ENCODE measurements at places on chromosomes 1 and 21. TPM values are rescaled to one million over a fixed set of nuclear protein-coding genes. Genes with fewer than 3 reads are reported as not detected.

C1orf185 gene
- not detected for total RNA-seq

ACKR1 gene
- not detected for total RNA-seq

RPS6KA1 gene
- 4.2 TPM for total RNA-seq

RGSL1 gene
- not detected for total RNA-seq

CCDC181 gene
- total RNA-seq: 0.28 TPM

KRTAP21-2 gene
- total RNA-seq: not detected

DNA sequence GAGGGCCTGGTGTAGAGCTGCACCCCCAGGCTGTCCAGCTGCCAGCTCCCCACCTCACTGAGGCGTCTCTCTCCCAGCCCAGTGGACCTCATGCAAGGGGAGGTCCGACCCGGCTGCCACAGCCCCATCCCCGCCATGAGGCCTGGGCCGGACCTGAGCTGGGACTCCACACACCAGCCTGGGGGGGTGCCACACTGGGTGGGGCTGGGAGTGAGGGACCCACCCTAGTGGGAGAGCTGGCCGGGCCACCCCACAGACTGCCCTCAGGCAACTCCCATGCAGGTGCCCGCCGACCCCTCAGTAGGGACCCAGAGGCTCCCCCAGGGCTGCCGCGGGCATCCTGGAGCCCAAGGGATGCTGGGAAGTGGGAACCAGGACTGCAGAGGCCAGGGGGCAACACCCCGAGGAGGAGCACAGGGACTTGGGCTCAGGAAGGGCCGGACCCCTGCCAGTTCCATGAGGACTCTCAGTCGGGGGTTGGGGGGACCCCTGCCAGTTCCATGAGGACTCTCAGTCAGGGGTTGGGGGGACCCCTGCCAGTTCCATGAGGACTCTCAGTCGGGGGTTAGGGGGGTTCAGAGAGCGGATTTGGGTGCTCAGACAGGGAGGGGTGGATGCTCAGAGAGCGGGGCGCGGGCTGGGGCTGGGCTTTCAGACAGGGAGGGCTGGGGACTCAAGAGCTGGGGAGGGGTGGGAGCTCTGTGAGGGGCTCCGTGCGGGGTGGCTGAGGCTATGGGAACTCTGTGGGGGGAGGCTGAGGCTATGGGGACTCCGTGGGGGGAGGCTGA is 1.2 kb upstream of the RNF223 start:
- no peak for DNase-seq

- peak; percentile 28 for DNase-seq
These were observed 10.8 kb upstream of the ANGPTL7 start for GRCh38 chr1:11178021-11179015.

- DNase-seq: no peak
These were observed 1.1 kb upstream of the LBR start for GRCh38 chr1:225428881-225429455.

DNA sequence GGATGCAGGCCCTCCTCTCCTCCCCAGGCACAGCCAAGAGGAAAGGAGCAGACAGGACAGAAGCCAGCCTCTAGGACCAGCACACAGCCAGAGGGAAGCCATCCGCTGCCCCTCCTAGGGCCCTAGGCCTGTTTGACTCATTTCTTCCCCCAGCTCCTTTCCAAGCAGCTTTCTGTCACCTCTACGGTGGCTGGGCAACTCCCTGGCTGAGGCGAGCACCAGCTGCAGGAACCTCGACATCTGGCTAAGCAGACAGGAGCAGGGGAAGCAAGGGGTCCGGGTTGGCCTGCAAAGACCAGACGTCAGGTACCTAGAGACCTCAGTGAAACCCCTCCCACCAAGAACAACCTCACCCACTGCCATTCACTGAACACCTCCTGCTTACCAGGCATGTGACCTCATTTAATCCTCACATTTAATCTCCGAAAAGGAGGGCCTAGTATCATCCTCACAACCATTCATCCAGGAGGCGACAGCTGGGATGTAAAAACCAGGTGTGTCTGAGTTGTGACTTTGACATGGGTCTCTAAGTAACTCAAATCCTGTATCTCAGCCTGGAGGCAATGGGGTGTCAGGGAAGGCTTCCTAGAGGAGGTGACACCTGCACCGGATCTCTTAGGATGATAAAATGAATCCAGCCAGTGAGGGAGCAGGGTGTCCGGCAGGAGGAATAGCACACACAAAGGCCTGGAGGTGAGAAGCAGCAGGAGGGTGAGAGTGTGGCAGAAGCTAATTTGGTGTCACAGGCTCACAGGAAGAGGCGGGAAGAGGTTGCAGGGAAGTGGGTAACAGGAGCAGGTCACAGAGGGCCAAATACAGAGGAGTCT is 5.9 kb downstream of the LRP8 start:
- DNase-seq: no peak

DNA sequence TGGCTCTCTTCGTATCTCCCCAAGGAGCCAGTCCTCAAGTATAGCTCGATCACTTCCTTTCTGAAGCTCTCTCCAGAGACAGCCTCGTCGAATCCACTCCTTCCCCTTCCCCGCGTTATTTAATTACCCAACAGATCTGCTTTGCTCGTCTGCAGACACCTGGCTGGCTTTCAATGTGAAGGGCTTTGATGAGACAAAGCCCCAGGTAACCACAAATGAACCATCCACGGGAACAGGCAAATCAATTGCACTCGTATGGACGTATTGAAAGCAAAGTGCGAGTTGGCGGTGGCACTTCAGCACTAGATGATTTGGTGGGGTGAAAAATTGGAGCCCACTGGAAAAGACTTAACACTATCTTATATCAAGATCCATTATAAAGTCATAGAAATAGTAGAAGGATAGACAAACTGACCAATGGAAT is 364 bp upstream of the BCAR3 start:
- DNase-seq: no peak

- DNase-seq: peak; percentile 68
These were observed 97.0 kb downstream of the DISP1 start for GRCh38 chr1:222911866-222912265.

- no peak for DNase-seq
These were observed 332.1 kb downstream of the RRAGC start for GRCh38 chr1:38527373-38527966.

DNA sequence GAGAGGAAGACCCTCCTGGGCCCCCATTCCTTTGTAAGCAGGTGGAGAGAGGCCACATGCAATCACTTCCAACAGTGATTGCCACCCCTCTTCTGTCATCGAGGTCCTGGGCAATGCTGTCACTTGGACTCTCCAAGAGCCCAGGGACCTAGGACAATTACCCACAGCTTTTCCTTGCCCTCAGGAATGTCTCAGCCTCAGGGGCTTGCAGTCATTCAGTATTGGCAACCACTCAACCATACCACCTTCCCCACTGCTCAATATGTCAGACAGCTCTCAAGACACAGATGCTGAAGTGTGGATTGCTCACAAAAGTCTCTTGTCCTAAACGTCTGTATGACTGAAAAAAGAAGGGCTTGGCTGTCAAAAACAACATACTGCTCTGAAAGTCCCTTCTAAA is 87.8 kb downstream of the PTPN14 start:
- DNase-seq: no peak

- no peak for DNase-seq
These were observed 18.3 kb downstream of the NECAP2 start for GRCh38 chr1:16458831-16459230.

DNA sequence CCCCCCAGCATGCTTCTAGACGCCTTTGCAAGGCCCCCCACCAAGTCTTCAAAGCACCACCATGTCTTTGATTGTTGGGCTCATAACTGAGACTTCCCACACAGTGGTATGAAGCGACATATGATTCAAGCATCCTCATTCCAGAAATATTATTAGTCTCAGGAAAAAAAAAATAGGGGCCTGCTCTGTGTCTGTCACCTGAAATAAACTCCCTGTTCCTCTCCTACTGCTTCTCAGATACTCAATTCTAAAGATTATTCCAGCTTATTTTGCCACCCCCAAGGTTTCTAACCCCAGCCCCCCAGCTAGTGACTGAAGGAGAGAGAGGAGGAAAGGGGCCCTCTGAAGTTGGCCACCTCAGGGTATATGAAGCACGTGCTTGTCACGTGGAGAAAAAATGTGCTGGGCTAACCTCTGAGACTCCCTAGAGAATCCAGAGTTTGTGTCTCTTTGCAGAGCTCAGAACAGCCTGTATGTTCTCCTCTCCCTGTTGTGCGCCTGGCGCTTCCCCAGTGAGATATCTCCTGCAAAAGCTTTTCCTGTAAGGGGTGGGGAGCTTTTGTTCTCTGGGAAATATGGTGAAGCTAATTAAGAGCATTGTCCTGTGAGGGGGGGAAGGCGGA is 35.9 kb upstream of the RASAL2 start:
- peak; percentile 48 for DNase-seq

DNA sequence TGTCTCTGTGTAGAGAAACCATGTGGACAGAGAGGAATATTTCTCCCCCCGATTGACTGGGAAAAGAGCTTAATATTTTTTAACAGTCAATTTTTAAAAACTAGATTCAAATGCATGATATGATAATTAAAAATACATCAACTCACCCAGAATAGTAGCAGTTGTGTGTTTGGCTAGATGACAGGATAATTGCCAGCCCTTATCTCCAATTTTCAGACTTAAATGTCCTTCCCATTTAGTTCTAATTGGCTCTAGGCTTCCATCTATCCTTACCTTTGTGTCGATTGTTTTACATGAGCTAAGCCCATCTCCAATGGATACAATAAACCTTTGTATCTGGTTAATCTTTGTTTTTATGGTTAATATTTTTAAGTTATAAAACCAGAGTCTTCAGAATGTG is 23.9 kb upstream of the KIAA0040 start:
- no peak for DNase-seq

GRCh38 chr21:34986561-34987500 is 62.3 kb downstream of the RUNX1 start:
- peak; percentile 81 for DNase-seq

DNA sequence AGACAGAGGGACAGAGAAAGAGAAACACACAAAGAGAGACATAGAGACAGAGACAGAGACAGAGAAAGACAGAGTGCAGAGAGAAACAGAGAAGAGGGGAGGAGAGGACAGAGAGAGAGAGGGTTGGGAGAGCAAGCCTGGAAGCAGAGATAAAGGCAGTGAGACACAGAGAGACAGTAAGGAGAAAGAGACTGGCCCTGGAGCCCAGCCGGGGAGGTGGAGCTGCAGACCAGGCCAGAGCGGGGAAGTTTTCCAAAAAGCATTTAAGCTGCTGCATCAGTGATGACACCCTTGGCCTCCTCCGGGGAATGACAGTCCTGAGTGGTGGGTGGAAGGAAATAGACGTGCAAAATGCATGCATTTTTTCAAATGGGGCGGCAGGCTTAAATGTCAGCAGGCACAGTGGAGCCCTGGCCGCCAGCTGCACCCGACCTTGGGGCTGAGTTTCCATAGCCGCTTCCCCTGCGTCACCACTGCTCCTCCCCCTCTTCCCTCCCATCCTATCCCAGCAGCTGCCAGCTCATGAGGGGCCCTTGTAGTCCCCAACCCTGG is 95.4 kb upstream of the KLHDC7A start:
- no peak for DNase-seq

DNA sequence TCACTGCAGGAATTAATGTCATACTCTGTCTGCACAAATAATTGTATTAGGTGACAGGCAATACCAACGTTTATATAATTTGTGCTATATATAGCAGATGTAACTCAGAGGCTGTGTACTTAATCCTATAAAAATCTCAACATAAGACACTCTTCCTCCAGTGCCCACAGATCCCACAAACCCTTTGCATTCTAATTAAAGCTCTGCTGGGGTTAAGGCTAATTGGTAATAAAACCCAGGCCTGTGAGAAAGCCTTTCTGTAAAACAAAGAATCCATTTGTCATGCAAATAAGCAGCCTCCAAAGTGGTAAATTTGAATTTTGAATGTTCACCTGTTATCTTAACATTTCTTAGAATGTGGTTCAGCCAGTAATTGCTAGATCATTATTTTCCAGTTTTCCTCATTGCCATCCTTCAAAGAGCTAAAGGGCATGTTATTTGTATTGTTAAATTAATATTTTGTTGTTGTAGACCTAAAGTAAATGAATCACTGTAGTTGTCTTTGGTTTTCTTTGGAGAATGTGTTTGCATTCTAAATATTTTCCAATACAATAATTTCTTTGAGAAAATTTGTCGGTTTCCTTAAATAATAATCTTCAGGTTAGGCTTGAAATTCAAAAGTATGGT is 46.3 kb upstream of the PRDX6 start:
- no peak for DNase-seq

GRCh38 chr1:165381745-165382505 is 25.4 kb upstream of the LMX1A start:
- no peak for DNase-seq

DNA sequence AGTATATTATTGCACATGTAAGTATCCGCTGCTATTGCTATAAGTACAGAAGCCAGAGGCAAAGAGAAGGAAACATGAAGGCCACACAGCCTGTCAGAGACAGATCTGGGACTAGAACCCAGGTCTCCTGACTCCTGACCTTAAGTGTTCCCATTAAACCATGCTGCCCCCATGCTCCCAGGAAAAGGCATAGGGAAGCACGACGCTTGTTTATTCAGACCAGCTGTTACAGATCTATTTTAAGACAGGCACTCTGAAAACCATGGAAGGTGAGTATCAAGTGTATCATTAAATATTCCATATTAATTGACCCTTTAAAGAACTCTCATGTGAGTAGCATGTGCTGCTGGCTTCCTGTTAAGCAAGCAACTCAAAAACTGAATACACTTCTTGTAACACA is 11.4 kb downstream of the VAV3 start:
- no peak for DNase-seq

DNA sequence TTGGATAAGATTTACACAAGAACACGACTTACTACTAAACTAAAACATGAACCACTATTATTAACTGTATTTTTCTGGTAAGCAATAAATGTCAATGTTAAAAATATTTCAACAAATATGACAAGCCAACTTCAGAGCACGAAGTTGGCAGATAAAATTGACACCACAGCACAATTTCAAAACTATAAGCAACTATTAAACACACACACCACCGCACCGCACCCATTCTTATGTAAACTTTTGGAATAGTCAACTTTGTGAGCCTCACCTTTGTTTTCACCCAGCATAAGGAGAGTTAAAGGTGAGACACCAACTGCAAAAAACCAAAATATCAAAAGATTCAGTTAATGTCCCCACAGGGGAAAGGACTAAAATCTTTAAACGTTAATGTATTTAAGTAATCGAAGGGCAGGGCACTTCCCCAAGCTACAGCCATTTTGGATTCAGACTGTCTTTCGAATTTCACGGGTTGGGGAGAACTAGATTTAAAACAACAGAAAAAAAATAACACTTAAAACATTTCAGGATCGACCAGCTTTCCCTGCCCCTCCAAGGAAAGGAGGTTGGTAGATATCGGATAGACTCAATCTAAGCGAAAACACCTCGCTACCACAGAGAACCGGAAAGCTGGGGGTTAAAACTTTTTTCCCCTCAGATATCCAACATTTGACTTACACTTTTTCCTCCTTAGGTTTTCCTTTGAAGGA is 872 bp downstream of the GPBP1L1 start:
- DNase-seq: peak; percentile 2

DNA sequence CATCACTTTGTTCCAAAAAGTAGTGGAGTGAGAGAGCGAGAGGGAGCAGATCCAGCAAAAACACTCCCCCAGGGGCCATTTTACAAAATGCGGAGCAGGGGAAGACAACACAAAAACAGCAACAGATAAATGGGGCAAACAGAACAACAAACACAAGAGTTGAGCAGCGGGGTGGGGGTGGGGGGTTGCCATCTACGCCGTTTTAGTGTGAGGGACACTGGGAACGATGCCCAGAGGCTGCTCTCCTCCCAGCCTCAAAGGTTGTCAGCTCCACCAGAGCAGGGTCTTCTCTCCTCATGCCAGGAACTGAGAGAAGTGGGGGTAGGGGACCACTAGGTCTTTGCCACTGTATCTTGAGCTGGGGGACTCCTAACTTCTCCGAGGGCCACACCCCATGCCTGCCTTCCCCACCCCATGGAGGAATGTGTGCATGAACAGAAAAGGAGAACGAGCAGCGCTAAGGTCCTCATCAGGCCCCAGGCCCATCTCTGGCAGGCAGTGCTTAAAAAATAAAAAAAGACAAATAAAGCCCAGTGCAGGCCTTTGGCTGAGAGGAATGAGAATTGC is 1.3 kb upstream of the PBXIP1 start:
- no peak for DNase-seq
